ENCODE measurements at places on chromosomes 16 and 17.
A peak's percentile ranks its signal among the peaks of the same experiment; 100 is the strongest.

DNA sequence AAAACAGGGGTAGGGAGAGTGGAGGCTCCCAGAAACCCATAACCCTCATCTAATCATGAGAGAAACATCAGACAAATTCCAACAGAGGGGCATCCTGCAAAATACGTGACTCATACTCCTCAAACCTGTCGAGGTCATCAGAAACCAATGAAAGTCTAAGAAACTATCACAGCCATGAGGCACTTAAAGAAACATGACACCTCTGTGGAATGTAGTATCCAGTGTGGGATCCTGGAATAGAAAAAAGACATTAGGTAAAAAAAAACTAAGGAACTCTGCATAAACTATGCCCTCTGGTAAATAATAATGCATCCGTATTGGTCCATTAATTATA lies 16.4 kb downstream of the CDH5 start:
- DNase-seq: no peak

GRCh38 chr16:84138824-84139627 lies 6.0 kb downstream of the HSDL1 start:
- no peak for DNase-seq

GRCh38 chr16:81366316-81366932 lies 51.7 kb downstream of the GAN start:
- DNase-seq: no peak

DNA sequence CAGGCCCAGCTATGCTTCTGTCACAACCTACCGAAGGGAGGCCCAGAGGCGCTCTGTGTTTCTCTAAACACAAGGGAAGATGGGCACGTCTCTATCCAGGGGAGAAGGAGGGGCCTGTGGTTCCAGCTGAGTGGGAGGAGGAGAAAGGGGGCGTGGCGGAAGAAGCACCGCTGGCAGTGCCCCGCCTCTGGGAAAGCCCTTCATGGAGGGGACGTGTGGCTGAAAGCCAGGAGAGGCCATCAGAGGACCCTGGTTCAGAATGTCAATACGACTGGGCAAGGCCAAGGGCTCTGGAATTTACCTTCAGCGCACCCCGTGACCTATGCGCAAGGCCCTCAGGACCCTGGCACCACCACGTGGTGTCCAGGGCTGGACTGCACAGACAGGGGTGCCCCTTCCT lies 12.3 kb upstream of the SLC38A8 start:
- DNase-seq: no peak

DNA sequence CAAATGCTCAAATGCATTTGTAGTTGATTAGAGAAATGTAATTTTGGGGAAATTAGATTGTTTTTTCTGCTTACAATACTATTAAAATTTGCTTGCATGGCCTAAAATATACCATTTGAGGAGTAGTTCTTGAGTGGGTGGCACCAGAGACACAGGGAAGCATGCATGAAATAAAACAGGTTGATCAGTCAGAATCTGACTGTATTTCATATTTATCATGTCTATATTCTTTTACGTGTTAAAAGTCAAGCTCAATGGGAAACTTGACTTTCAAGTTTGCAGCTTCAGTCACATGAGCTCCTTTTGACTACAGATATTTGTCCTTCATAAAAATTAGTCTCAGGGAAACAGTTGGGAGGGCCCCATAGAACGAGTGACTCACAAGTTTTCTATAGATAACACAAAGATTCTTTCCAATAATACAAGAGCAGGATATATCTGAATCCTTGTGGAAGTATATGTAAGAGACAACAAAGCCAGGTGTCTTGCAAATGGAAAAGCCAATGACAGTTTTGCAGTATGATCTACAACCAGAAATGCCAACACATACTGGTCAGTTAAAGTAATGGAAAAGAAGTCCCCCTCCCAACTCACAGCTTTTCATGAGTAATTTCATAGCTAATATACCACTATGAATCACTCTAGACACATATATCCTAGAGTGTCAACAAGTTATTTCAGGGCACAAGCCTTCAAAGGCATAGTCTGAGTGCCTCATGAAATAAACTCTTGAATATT lies 42.2 kb upstream of the CORO6 start:
- DNase-seq: no peak

DNA sequence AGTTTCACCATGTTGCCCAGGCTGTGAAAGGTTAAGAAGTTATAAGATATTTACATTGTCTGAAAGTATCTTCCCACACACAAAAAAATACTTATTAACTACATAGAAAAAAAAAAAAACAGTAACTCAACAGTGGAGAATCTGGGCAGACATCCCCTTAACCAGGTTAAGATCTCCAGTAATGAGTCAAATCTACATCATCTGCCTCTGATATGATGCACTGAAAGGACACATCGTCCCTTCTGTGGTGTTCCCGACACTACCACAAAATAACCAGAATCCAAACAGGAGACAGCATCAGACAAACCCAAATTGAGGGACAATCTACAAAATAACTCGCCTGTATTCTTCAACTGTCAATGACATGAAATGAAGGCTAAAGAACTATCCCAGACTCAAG lies 40.0 kb downstream of the CMTM4 start:
- no peak for DNase-seq

GRCh38 chr17:38584350-38584925 lies 21.3 kb downstream of the SRCIN1 start:
- peak; percentile 46 for DNase-seq

Data from activated T-helper 1 cell treated with Interleukin-2 at 50 U/mL for 16 hours (primary cell).